ENCODE measurements at places on chromosomes 11 and 22.

DNA sequence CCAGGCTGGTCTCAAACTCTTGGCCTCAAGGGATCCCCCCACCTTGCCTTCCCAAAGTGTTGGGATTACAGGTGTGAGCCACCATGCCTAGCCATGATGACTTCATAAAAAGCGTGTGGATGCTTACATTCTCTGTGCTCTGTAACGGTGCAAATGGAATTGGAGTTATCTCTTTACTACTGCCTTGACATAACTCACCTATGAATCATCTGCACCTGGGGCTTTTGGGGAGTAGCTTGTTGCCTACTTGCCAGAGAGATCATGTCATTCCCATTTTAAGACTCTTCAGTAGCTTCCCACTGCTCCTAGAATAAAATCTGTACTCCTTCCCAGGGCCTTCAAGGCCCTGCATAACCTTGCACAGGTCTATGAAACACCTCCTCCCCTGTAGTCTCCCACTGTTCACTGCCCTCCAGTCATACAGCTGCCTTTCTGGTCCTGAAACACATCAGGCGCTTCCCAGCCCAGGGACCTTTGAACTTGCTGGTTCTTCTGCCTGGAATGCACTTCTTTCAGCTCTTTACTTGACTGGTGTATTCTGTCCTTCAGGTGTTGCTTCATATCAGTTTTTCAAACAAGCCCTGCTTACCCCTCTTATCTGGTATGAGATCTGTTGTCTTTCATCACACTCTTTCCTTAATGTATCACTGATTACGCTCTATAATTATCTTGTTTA is 19.6 kb upstream of the MOGAT2 start:
- DNase-seq: no peak

DNA sequence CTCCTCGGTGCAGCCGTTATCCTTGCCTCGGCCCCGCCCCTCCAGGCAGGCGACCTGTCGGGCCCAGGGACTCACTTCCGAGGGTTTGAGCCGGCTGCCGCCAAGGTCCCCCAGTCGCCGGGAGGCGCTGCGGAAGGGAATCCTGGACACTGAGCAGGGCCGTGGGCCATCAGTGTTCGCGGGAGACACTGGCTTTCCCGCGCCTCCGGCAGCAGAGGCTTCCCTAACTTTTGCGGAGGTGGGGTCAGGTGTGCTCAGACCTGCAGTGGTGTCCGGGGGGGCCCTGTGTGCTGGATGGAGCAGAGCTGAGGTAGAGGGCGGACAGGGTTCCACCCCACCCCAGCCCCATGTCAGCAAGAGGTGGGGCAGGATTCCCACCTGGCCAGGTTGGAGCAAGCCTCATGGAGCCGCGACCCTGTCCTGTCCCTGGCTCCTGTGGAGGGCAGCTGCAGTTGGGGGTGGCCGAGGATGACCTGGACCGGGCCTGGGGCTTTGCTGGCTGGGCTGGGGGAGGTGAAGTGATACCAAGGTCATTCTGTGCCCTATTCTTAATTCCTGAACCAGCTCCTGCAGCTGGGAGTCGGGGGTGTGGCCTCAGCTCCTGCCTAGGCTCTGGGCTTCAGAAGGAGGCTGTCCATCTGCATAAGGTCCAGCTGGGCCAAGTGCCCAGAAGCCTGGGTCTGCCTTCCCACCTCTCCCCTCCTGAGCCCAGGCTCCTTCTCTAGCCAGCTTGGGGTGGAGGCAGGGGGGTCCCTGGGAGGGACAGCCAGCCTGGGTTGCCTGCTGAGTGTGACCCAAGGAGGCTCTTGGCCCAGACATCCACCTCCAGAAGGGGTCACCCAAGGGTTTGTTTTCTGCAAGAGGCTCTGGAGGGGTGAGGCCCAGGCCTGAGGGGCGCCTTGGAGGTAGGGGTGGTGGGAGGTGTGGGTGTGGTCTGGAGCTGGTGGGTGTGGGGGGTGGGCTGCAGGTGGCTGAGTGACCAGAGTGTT is 8.4 kb downstream of the TSPAN4 start:
- no peak for DNase-seq

GRCh38 chr22:23240639-23241389 is 60.5 kb downstream of the BCR start:
- DNase-seq: no peak

- no peak for DNase-seq
These were observed 6.1 kb downstream of the PI4KA start for GRCh38 chr22:20852503-20852902.

DNA sequence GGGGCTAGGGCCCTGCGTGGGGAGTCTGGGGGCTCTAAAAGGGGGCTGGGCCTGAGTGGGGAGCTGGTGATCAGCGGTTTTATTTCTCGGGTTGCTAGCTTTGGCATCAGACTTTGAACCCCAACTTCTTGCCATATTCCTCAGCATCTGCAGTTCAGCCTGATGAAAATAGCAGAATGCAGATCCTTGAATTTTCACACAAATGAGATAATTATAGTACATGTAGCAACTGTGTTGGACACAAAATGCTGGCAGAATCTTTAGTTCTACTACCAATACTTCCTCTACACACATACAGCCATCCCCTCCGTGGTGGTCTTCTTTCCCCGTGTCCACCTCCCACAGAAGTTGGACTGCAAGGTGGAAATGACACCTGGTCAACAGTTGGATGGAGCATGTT is 1.5 kb downstream of the ZC3H7B start:
- no peak for DNase-seq

- DNase-seq: no peak
These were observed 7.7 kb downstream of the TMEM132A start for GRCh38 chr11:60931917-60932316.

DNA sequence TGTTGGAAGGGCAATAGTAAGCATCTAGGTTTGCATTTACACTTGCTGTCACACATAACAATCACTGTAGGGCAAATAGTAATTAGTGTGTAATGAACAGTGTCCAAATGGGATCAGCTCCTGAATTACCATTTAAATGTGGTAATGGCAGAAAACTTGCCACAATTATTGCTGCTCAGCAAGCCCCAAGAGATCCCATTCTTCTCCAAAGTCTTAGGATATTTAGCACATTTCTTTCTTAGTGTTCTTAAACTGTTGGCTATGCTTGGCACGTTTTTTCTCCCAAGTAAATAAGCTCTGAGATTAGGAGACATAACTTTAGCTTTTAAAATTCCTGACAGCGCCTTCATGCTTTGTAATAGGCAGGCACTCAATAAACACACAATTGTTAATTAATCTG is 1037.0 kb downstream of the DLG2 start:
- no peak for DNase-seq

- DNase-seq: no peak
These were observed 227.5 kb upstream of the ZC3H12C start for GRCh38 chr11:109865548-109866186.

GRCh38 chr11:10350334-10350733 is 45.5 kb downstream of the ADM start:
- DNase-seq: no peak

- no peak for DNase-seq
These were observed 8.0 kb downstream of the RAB6A start for GRCh38 chr11:73752903-73753302.

GRCh38 chr11:116334596-116334995 is 438.2 kb downstream of the BUD13 start:
- DNase-seq: no peak

DNA sequence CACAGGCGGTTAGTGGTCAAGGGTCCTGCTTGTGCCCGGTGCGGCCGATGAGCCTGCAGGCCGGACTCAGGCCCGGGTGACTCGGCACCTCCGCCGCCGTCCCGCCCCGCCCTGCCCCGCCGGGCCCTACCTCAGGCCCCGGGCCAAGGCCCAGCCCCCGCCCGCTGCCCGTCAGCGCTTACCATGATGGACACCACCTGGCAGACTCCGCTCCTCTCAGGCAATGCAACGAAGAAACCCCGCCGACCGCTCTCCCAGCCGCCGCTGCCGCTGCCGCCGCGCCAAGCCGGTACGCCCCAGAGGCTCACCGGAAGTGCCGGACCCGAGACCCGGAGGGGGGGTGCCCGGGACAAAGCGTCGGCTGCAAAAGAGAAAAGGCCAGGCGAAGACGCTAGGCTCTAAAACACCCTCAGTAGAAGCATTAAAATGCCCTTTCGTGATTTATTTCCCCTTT is at the start of gene UFD1:
TSS of gene UFD1 (minus strand) at position 293 of the 454 bp plus-strand sequence. CDS start at position 185, 108 bp downstream.
- DNase-seq: no peak

GRCh38 chr11:23997356-23997755 is 499.5 kb upstream of the LUZP2 start:
- no peak for DNase-seq

- no peak for DNase-seq
These were observed 13.6 kb upstream of the NUP50 start for GRCh38 chr22:45150139-45150538.

DNA sequence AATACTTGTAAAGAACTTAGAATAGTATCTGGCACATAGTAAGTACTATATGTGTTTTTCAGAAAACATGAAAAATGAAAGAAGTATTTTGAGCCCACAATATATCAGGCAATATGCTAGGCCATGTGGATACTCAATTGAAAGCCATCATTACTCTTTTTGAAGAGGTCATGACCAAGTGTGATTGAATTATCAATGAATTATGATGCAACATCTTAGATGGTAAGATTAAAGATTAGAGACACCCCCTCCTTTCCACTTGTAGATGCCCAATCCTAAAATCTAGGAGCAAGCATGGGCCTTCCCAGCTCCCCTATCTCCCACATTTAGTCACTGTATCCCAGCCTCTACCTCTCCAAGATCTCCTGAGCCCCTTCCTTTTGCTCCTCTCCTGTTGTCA is 154.4 kb downstream of the ETS1 start:
- DNase-seq: no peak

- no peak for DNase-seq
These were observed 38.5 kb downstream of the CDON start for GRCh38 chr11:126024123-126024522.

- DNase-seq: no peak
These were observed 12.2 kb downstream of the RPS6KA4 start for GRCh38 chr11:64371201-64371600.

DNA sequence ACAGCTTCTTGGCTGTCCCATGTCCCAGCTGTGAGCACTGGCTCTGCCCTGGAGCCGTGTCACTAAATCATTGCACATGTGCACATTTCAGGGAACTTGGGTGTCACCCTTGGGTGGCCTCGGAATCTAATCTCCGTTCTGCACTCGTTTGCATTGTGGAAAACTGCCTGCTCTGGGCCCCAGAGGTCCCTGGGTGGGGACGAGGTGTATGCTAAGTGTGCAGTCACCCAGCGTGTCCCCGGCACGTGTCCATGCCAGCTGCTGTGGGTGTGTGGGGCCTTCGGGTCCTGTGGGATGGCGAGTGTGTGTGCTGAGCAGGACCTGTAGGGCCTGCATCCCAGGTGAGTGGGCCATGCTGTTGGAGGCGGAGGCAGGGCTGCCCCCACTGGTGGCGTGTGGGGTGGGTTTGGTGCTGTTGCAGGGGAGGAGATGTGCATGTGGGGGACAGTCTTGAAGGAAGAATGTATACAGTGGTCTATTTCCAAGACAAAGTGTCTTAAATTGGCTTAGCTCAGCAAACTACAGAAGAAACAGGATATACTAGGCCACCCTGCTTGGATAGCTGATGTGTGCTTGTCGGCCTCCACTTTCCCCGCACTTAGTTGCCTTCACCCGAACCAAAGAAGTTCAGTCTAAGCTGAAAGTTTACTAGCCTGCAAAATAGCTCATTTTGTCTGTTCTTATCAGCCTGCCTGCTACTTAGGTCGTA is 14.6 kb downstream of the TANGO2 start:
- no peak for DNase-seq

- no peak for DNase-seq
These were observed 22.3 kb upstream of the MICAL2 start for GRCh38 chr11:12088047-12088481.

GRCh38 chr11:96863520-96863919 is 473.7 kb downstream of the JRKL start:
- DNase-seq: no peak

DNA sequence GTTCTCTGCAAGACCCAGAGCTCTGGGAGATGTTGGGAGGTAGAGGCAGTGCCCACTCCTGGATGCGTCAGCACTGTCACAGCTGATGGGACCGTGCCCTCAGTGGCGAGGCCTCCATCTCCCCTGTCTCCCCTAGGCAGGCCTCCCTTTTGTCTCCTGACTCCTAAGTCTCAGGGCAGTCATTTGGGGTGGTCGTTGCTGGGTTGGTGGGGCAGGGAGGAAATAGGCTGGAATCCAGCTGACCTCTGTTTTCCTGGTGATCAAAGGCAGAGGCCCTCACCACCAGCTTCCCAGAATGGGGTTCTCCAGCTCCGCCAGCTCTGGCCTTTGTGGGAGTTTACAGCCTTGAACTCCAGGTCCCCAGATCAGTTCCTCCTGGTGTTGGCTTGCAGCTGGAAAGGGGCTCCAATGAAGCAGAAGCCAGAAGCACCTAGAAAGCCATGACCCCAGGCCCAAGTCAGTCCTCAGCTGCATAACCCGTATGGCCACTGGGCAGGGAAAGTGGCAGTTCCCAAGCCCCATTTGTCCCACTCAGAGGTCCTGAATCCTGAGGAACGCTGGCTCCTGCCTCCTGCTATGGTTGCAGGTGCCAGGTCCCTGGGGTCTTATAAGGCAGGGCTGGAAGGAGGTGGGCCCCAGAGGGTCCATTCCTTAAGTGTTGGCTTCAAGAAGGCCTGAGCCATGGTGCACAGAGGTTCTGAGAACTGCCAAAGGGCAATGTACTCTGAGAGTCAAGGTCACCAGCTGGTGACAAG is 7.3 kb upstream of the FXYD2 start:
- no peak for DNase-seq

DNA sequence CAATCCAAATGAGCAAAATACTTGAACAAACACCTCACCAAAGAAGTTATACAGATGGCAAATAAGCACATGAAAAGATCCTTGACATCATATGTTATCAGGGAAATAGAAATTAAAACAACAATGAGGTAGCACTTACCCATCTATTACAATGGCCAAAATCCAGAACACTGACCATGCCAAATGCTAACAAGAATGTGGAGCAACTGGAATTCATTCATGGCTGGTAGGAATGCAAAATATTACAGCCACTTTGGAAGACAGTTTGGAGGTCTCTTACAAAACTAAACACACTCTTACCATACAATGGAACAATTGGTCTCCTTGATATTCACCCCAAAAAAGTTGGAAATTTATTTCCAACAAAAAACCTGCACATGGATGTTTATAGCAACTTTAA is 19.1 kb upstream of the FAM181B start:
- no peak for DNase-seq

- DNase-seq: no peak
These were observed 64.8 kb downstream of the STIM1 start for GRCh38 chr11:3920148-3920852.

- no peak for DNase-seq
These were observed 1.6 kb upstream of the OMP start for GRCh38 chr11:77101043-77101537.

- DNase-seq: no peak
These were observed 31.3 kb downstream of the SHANK3 start for GRCh38 chr22:50703726-50704509.

GRCh38 chr11:13382751-13383150 is 80.3 kb downstream of the BTBD10 start:
- no peak for DNase-seq

Data from Panc1 (cell line).